ENCODE measurements at places on chromosomes 16 and 17.

GRCh38 chr16:86577314-86577971, 906 bp upstream of the FOXL1 start:
- no peak for DNase-seq

- no peak for DNase-seq
Observed at GRCh38 chr17:12510535-12510934, 155.2 kb upstream of the MYOCD start.

- no peak for DNase-seq
Observed at GRCh38 chr16:1416521-1416941, 2.0 kb upstream of the UNKL start.

DNA sequence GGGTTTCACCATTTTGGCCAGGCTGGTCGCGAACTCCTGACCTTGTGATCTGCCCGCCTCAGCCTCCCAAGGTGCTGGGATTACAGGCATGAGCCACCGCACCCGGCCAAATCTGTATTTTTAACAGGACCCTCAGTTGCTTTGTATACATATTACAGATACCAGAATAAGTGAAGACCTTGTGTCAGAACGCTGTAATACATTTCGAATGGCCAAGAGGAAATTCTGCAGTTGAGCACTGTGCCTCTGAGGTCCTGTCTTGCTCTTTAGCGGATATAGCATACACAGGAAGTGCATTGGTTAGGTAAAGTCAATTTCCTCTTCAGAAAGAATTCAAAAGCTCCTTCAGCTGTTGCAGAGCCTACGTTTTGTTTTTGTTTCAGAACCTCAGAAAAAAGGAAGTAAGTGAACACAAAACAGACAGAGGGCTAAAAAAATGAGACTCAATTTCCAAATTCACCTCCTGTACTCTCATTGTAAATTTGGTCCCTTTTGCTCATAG, 15.7 kb downstream of the CRLF3 start:
- DNase-seq, result no peak

DNA sequence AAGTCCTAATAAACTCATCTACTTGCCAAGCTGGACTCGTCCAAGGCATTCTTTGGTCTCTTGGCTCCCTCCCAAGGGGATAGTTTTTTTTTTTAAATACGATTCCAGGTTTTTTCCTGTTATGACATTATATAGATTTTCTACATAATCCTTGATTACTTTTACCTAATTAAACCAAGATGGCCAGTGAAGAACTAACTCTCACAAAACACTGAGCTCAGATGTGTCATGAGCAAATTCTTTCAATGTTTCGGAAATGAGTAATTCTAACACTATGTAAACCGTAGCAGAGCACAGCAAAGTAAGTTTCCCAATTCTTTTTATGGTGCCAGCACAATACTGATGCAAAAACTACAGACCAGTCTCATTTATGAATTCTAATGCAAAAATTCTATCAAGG, 1.8 kb downstream of the ZNF23 start:
- DNase-seq, result no peak

DNA sequence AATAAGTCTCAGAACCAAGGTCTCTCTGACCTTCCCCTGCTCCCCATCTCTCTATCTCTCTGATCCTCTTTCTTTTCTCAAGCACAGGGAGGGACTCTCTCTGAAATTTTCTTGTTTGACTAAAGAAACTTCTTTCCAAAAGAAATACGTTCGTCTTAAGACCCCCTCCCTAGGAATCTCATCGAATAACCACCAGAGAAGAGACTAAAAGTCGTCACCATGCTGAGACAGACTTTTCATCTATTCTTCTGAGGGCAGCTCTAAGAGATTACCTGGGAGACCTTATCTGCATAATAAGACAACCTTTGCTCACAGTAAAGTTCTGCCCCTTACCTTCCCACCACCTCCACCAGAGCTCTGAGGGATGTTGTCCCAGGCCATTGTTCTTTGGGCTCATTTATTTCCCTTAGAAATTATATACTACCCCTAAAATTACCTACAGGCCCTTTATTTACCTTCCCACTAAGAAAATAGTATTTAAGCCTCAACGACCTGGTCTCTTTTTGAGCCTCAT, 133.7 kb upstream of the EEF2KMT start:
- DNase-seq, result no peak

- DNase-seq, result peak; percentile 40
Observed at GRCh38 chr16:46853713-46854443, 22.9 kb upstream of the C16orf87 start.

- DNase-seq, result no peak
Observed at GRCh38 chr17:27906623-27907022, 13.5 kb upstream of the LYRM9 start.

DNA sequence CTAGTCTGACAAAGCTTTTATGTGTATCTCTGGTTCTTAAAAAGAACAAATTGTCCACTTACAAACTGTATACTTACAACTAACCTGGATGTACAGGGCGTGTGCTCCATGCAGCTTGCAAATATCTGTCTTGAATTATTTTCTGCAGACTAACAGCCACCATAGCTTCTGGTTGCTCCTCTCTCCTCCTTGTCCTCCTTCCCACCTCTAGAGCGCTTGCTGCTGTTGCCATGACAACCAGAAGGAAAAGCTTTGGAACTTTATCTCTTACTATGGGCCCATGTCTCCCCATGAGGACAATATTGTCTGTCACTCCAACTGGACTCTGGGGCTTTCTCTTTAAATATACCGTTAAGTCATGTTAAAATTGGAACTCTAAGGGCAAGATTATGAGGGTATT, 71.5 kb upstream of the DHX40 start:
- no peak for DNase-seq

DNA sequence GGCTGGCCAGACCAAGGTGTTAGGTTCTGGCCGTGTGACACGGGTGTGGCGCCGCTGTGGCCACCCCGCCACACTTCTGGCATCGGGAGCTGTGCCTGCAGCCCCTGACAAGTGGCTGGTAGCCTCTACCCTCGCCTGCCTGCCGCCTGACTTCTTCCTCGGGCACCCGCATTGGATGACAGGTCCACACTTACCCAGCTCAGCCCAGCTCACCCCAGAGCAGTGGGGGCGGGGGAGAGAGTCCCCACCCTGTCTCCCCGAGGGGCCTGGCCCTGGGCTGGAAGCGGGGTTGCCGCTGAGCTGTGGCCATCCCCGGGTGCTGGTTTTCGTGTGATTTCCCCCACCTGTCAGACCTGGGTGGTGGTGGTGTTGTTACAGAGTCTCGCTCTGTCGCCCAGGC, 53.9 kb upstream of the ACSF3 start:
- DNase-seq, result no peak

DNA sequence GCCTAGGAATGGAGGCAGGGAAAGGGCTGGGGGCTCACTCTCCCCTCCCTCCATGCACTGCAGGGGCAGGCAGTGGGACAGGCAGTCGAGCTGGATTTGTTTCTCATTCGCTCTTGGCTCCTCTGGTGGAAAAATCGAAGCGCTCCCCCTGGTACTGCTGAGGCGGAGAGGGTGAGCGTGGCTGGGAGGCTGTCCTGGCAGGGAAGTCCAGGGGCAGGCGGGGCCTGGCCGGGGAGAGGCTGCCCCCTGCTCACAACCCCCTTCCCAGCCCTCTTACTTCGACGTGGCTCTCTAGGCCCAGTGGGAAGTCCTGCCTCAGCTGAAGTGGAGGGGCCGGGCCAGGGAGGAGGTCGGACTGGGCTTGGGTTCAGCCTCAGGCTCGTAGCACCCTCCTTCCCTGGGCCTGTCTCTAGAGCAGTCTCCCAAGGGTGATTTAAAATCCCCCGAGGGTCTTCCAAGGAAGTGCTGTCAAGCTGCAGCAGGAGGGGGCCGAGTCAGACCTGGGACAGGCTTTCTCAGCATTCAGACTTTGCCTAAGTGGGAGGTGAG, 16.5 kb upstream of the TMEM92 start:
- DNase-seq, result no peak

- no peak for DNase-seq
Observed at GRCh38 chr17:42772945-42773289, 332 bp upstream of the VPS25 start.

DNA sequence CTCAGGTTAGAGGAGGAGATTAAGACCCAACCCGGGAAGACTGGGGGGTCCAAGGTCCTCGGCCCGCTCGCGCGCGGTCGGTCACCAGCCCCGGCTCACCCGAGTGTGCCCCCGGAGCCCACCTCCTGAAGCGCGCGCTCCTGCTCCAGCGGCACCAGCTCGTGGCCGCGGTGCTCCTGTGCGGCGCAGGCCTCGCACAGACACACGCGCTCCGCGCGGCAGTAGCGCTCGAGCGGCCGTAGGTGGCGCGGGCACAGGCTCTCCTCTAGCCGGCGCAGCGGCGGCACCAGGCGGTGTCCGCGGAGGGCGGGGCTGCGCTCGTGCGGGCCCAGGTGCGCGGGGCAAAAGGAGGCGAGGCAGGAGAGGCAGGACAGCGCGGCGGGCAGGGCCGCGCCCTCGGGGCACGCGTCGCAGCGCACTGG, 618 bp downstream of the TRIM47 start:
- peak; percentile 50 for DNase-seq

DNA sequence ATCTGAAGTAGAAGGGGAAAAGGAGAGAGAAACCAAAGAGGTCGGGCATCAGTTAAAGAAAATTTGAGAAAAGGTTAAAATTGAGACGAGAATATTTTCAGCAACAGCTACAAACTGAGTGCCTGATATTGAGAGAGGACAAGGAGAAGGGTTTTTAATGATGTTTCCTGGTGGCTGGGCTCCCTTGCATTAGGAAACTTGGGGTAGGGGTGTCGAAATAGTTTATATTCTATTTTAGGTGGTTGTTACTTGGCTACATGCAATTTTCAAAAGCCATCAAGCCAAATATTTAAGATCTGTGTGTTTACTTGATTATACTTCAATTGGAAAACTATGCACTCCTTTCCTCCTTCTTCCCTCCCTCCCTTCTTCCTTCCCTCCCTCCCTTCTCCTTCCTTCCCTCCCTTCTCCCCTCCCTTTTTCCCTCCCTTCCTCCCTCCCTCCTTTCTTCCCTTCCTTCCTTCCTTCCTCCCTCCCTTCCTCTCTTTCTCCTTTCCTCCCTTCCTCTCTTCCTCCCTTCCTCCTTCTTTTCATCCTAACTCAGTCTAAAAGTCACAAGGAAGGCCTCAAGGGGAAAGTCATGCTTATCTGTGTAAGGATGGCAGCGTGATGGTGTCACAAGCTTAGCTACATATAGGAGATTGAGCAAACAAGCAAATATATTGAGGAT, 1.8 kb upstream of the APOH start:
- DNase-seq, result no peak

DNA sequence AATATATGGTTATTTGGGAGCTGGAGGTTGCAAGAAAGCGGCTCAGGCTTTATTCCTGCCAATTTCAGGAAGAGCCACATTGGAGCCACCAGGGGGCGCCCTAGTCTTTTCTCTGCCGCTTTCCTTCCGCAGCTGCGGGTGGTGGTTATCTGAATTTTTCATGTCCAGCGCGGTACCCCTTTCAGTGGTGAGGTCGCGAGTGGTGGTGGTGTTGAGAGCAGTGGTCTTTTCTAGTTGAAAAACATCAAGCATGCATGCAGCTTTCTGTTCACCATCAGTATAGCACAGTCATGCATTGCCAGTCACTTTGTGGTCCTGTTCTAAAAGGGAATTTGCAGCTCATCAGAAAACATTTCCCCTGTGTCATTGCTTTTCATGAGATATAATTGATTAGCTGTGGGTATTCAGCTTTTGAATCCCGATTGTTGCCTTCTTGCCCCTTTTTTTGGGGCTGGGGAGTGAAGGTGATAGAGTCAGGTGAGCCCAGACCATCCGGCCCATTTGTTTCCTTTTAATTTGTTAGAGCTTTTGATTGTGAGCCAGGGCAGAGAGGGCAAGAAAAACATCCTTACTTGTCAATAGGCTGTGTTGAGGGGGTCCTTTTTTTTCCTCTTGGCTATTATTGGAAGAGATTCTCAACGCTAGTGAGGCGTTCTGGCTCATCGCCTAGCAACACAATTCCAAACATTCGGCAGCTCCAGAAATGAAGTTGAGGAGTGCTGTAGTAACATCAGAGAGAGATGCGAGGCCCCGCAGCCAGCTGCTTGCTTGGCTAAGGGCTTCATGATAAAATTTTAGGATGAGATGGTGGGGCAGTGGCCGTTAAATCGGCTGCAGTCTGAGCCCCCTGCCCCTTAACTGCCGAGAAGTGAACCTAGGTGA, 119.0 kb downstream of the SNX29 start:
- peak; percentile 46 for DNase-seq

DNA sequence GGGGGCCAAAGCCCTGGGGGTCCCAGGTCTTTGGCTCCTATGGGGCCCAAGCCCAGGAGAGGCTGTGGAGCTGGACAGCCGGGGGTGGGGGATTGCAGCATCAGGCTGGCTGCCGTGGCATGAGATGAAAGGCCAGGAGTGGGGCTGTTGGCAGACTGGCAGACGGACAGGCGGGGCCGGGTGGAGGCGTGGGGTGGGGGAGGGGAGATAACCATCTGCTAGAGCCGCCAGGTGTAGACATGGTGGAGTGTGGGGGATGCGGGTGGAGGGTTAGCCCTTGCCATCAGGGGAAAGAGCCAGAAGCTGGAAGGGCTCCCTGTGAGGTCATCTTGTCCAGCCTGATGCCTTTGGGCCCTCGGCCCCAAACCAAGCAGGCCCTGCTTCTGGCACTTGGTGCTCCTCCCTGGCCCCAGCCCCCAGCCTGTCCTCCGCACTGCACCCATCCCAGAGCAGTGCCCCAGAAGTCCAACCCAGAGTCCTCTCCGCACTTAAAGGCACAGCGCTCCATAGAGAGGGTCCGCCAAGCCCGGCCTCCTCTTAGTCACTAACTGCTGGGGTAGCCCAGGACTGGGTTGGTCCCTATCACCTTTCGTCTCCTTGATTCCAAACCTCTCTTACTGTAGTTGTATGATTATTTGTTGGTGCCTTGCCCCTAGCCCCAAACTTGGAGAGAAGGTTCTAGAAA, 33.3 kb upstream of the DLX4 start:
- DNase-seq, result no peak

DNA sequence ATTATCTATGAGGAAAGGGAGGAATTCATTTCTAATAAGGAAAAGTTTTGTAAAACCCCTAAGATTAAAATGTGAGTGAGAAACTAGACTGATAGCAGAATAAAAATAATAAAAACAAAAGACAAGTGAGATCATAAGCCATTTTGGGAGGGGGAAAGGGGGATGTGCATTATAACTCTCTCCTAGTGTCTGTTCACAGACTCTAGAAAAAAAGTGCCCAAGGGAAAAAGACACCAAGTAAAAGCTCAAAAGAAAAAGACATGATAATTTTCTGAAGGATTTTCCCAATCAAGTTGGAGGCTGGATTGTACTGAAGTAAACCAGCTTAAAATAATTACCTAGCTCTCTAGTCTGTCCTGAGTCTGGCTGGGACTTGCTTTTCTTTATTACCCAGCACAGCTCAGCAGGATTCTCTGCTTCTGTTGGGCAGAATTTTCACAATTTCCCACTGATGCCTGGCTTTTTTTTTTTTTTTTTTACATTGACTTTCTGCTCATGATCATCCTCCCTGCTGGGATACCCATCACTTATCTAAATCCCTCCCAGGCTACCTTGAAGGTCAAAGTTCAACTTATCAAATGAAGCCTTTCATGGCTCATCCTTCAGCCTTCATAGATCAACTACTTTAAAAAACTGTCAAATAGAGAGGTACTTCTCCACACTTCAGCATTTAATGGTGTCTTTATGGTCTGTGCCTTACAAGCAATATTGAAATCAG, 124.2 kb upstream of the KCNJ16 start:
- no peak for DNase-seq

- DNase-seq, result no peak
Observed at GRCh38 chr16:75238132-75238852, 13.1 kb downstream of the BCAR1 start.

GRCh38 chr17:34639706-34640425, 60.5 kb downstream of the TMEM132E start:
- DNase-seq, result no peak

All from activated T-cell treated with anti-CD3 and anti-CD28 coated beads for 24 hours (primary cell).